Activated naive CD4-positive, alpha-beta T cell treated with anti-CD3 and anti-CD28 coated beads for 36 hours (primary cell): ENCODE measurements at places on chromosomes 7 and 10. TPM values are rescaled to one million over a fixed set of nuclear protein-coding genes. Genes with fewer than 3 reads are reported as not detected.
A peak's percentile ranks its signal among the peaks of the same experiment; 100 is the strongest.

SPDYE2B gene
- total RNA-seq: not detected

DNA sequence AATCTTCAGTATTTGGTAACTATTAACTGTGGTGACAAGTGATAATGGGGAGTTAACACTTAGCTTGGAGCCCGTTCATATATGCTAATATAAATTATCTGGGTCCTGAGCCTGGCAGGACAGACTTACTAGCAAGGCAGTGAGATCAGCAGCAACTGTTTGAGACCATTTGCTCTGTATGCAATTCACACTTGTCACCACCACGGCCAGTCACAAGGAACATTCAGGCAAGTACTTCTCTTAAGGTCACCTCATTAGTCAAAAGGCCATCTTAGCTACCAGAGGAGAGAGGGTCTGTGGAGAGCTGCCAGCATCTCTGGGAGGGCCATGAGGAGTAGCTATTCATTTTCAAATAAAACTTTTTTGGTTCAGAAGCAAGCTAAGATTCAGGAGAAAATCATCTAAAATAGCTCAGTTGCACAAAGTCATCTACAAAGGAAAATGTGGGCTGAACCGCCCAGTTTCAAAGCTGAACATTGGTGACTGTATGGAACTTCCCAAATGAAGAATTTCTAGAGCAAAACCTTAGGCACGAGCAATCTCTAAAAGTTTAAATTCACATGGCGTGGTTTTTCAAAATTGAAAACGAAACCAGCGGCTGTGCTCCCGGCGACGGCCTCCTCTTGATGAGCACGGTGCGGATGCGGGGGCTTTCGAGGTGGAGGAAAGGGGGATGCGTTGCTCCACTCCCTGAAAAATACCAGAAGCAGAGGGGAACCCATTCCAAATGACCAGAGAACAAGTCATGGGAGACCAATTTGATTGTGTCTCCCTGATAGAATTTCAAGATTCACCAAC, 233.5 kb upstream of the MGMT start:
- no peak for DNase-seq

DNA sequence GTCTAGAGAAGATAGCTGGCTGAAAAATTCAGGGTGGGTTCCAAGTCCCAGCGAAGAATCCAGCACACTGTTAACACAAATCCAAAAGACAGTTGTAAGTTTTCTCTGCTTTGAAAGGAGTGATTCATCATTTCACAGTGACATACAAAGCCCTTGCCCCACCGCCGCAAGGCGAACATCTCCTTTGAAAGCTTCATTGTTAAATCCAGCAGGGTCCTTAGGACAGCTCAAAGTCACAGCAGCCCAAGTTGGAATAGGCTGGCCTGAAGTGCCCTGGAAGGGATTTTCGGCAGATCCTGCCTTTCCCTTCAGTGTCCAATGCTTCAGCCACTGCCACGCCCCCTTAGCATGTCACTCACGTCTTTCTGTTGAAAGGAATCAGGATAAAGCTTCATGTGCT, 526.1 kb downstream of the CALN1 start:
- no peak for DNase-seq

SP8 gene
- not detected for total RNA-seq

CPEB3 gene
- 1.3 TPM for total RNA-seq

GRCh38 chr10:61135276-61135721, 191.3 kb upstream of the RHOBTB1 start:
- no peak for DNase-seq

XRCC2 gene
- 10.3 TPM for total RNA-seq

DNA sequence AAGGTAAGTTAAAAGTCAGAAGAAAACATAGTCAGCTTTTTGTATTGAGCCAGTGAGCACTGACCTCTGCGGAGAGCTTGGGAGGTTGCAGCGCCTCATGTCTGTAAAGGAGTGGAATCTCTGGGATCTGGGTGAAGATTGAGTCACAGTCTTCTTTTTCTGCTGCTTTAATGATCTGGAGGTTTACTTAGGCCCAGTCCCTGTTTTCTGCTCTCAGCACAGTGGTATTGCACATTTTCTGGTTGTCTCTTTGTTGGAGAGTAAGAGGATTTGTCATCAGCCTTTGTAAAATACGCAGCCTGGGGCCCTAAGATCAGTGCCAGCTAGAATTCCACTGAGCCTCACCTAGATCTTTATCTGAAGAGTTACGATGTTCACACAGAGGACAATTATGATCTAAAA, 58.3 kb upstream of the GJD4 start:
- no peak for DNase-seq

CLCN1 gene
- total RNA-seq: not detected

GRID2IP gene
- 0.10 TPM for total RNA-seq

FAM171A1 gene
- 5.2 TPM for total RNA-seq

- DNase-seq: no peak
These were observed 7.1 kb upstream of the TFPI2 start for GRCh38 chr7:93897680-93898079.

RAB19 gene
- 5.2 TPM for total RNA-seq

DNA sequence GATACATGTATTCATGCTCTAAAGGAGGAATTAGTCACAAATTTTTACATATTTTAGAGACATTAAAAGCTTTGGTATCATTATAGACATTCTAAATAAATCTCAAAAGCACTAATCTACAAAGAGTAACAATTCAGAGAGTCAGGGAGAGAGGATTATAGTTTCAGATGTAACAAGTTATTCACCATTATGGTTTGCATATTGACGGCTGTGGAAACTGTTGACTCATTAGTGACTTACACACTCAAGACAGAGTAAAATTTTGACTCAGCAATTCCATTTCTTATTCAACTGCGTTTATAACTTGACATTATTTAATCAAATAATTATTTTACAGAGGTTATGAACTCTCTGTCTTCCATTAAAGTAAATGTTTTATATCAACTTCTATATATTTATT, 95.4 kb upstream of the SEMA3C start:
- no peak for DNase-seq

DNA sequence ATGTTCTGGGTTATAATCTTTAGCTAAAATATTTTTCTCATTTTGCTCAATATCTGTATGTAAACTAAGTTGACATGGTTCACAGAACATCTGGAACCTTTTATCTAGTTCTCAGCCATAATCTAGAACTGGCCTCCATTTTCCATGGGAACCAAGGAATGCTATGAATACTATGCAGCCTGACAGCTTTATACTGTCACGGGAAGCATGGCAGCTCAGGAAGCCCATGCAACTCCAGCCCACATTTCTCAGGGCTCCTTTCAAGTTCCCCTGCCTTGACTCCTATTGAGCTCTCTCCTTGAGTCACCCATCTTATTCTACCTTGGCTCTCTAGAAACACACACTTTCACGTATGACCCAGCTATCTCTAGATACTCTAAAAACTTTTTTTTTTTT, 36.6 kb upstream of the PRKAR2B start:
- DNase-seq: no peak

BICC1 gene
- not detected for total RNA-seq

DNA sequence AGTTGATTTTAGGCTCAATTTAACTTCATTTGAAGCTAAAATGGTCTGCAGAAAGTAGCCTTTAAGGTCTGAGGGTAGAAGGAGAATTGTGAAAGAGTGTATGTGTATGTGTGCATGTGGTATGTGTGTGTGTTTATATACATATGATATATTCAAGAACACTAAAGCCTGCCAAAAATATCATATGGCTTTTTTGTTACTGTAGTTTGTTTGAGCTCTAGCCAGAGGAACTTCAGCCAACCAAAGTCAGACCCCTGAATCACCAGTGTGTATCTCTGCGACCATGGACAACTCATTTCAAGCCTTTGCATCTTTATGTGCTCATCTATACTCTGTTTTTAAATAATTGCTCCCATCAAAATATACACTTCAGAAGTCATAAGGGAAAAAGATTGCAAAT, 58.4 kb upstream of the HDAC9 start:
- DNase-seq: no peak

INA gene
- total RNA-seq: 0.10 TPM

FBXO24 gene
- total RNA-seq: 2.6 TPM

DNA sequence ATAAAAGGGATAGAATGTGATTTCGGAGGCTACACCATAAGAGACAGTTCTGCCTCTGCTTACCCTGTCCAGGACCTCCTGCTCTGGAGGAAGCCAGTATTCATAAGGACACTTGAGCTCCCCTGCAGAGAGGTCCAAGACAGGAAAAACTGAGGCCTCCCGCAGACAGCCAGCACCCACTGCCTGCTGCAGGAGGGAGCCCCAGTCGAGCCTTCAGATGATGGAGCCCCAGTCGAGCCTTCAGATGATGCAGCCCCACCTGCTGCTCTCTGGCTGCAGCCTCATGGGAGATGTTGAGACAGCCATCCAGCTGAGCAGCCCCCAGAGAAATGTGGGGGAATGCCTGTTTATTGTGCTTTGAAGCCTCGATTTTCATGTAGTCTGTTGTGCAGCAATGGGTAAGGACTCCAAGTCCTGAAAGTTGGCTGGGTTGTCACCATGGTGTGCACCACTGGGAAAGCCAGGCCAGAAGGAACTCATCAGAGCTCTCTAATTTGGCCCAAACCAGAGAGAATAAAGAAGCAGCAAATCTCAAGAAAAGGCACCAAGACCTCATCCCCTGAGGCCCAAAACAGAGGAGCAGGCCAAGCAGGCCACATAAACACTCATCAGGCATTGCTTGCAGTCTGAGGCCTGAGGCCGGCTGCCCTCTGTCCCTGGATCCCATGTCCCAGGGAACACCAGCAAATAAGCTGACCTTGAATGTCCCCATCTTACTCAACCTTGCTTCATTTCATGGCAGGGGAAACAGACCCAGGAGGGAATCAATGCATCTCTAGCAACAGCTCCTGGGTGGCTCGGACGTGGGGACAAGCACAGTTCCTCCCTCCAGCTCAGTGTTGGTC, 30.9 kb downstream of the CALML5 start:
- no peak for DNase-seq

- DNase-seq: no peak
These were observed 127.2 kb upstream of the SLC25A13 start for GRCh38 chr7:96449094-96449493.

ACTL6B gene
- not detected for total RNA-seq

DNA sequence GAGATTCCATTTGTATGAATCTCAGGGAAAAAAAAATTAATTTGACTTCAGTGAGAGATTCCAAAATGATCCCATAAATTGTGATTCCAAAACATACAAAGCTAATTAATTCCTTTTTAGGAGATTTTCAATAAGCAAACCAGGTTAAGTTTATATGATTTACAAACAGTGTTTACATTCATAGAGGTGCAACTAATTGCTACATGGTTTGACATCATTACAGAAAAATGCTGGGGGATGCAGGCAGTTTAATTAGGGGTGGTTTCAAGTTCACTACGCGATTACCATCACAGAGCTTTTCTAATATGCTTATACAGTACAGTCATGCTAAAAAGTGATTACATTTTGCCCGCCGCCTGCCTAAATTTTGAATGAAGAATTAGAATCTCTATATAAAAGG, 143.2 kb upstream of the MGMT start:
- no peak for DNase-seq

- DNase-seq: no peak
These were observed 33.1 kb downstream of the SUV39H2 start for GRCh38 chr10:14911801-14912200.

- no peak for DNase-seq
These were observed 34.5 kb downstream of the MAD1L1 start for GRCh38 chr7:2198206-2198605.

GRCh38 chr10:14611968-14612693, 162.6 kb downstream of the FAM107B start:
- no peak for DNase-seq

DNA sequence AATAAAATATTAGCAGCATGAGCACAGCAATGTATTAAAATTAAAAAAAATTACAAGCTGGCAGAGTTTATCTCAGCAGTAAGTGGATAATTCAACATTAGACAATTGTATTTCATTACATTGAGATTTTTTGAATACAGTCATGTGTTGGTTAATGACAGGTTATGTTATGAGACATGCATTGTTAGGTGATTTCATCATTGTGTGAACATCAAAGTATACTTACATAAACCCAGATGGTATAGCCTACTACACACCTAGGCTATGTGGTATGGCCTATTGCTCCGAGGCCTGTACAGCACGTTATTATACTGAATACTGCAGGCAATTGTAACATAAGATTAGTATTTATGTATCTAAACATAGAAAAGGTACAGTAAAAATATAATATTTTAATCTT, 29.7 kb downstream of the CCDC6 start:
- DNase-seq: no peak

GTPBP10 gene
- total RNA-seq: 39.3 TPM

TYSND1 gene
- 13.0 TPM for total RNA-seq

FLNC gene
- total RNA-seq: 0.02 TPM

DNA sequence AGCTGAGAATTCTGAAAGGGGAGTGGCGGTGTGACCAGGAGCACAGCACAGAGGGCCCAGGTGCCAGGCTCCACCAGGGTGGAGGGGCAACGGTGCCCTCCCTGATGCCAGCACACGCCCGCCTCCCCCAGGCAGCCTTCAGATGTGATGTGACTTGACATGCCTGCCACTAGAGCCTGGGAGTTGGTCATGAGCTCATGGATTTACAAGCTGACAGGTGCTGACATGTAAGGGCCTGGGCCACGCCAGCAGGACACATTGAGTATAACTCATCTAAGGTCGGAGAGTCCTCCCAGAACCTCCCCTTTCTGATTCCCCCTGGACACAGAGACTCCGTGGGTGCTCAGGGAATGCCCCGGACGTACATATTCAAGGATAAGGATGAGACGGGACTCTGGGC, 74.2 kb downstream of the LSM5 start:
- DNase-seq: no peak

GRCh38 chr10:78533098-78533497, 499.4 kb downstream of the RPS24 start:
- no peak for DNase-seq

- peak; percentile 76 for DNase-seq
These were observed 176.5 kb upstream of the FRMD4A start for GRCh38 chr10:14507176-14507575.

DNA sequence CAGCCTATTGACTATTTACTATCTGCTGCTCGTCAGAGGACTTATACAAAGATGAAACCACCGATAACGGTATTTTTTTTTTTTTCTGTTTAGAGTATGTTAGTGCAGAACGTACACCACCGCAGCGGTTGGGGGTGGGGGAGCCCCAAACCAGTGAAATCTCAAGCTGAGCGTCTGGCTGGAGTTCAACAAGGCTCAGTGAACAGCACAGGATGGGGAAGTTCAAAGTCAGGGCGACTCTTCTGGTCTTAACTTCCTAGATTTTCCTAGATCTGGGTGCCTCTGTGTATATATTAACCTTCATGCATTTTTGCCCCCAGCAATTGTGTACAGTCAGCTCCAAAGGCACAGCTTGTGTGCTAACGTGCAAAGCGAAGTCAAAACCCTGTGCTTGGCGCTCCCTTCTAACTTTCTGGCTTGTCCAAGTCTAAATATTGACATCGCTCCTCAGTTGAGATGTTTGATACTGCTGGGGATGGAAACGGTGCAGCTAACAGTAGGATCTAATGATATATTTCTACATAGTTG, 1.1 kb downstream of the RHOBTB1 start:
- DNase-seq: peak; percentile 50

- DNase-seq: no peak
These were observed 168.8 kb downstream of the CXCL12 start for GRCh38 chr10:44216073-44216472.

GRCh38 chr10:43166207-43166879, 28.1 kb downstream of the CSGALNACT2 start:
- DNase-seq: no peak
